ENCODE measurements at places on chromosomes 3 and 15. TPM values are rescaled to one million over a fixed set of nuclear protein-coding genes. Genes with fewer than 3 reads are reported as not detected.

The COL6A5 gene
- not detected for total RNA-seq

The DLEC1 gene
- 0.99 TPM for total RNA-seq

DNA sequence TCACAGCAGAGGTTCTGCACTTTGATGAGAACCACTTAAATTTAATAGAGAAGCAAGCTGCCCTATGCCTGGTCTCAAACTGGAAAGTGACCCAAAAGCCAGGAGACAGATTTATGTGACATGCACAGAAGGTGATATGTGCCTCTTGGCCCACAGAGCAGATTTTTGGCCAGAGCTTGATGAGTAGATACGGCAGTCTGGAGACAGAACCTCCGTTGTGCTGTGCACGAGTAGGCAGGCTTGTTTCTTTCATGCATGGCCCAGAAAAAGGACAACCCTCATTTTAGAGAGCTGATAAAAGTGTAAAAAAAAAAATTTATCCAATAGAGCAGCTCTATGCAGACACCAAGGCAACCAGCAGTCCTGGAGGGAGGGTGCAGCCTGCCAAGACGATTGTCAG is 423.1 kb downstream of the CNTN6 start:
- DNase-seq, result no peak

DNA sequence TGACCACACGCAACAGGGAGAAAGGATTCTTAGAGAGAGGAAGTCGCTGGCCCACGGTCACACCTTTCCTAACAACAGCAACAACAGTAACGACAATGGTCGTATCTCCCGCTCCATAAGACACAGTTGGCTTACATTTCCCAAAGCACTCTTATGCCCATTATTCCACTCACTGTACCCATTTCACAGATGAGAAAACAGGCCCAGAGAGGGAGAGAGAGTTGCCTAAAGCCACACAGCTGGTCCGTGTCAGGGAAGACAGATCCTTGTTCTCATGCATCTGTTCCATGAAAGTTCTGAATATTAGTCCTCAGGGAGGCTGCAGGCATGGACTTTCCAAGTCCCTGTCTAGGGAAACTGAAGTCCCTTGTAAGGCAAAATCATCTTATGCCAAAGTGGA is 42.0 kb upstream of the ATP2B2 start:
- DNase-seq, result no peak

DNA sequence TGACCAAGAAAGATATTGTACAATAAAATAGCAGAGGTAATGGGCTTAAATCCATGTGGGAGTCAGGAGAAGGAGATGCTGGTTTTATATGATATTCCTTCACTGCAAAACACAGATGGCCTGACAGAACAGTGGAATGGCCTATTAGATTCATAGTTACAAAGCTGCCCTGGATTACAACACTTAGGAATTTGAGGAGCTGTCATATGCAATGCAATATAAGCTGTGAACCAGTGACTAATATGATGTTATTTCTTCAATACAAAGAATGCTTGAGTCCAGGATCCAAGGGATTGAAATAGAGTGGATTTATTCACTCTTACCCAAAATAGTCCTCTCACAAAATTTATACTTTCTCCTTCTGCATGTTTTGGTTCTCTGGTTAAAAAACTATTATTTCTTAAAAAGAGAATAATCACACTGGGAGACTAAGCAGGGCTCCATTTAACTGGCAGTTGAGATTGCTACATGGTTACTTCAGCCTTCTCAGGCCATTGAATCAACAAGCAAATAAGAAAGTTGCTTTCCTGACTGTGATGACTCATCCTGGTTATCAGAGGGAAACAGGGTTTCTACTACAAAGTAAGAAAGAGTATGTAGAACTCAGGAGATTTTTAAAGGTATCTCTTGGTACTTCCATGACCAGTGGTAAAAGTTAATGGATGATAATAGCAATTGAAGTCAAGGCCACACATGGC is 79.8 kb upstream of the ZPLD1 start:
- DNase-seq, result no peak

DNA sequence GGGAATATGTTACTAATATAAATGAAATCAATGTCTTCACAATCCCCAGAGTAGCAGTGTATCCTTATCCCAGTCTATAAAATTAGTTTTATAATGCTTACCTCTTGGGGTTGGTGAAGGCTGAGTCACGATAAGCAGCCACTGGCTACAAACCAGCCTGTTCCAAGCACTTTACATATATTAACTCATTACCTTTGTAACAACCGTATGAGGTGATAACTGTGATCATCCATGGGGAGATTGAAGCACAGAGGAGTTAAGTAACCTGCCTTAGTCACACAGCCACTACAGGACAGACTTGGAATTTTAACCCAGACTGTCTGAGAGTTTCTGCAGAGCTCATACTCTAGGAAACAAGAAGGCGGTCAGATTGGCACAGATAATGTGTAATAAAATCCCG is 43.3 kb upstream of the MITF start:
- no peak for DNase-seq

All from ovary (tissue), 10 donors.